Type B pancreatic cell (in vitro differentiated cells): ENCODE measurements at places on chromosomes 2 and 18. TPM values are rescaled to one million over a fixed set of nuclear protein-coding genes. Genes with fewer than 3 reads are reported as not detected.

Gene SEMA4C
- 45.5 and 58.1 TPM in 2 replicates for total RNA-seq

Gene EHBP1
- 59.2 and 60.0 TPM in 2 replicates for total RNA-seq

Gene SLC23A3
- total RNA-seq: 5.5 and 6.1 TPM in 2 replicates

Gene ANKRD36
- 9.2 and 33.3 TPM in 2 replicates for total RNA-seq

- no peak overlapping the region for H3K4me3 ChIP-seq
- H3K36me3 ChIP-seq: no peaks in the 10 kb centered on the region
- H3K27me3 ChIP-seq: peaks cover 3% of the 10 kb centered on the region
- H3K27ac ChIP-seq: no peak overlapping the region
These were observed 387.5 kb downstream of the CDH2 start for GRCh38 chr18:27789406-27789805.

- no peak overlapping the region for H3K27ac ChIP-seq
- H3K36me3 ChIP-seq: no peaks in the 10 kb centered on the region
- H3K4me3 ChIP-seq: no peak overlapping the region
- DNase-seq: no peak
These were observed 52.3 kb downstream of the CYP26B1 start for GRCh38 chr2:72095364-72095763.

DNA sequence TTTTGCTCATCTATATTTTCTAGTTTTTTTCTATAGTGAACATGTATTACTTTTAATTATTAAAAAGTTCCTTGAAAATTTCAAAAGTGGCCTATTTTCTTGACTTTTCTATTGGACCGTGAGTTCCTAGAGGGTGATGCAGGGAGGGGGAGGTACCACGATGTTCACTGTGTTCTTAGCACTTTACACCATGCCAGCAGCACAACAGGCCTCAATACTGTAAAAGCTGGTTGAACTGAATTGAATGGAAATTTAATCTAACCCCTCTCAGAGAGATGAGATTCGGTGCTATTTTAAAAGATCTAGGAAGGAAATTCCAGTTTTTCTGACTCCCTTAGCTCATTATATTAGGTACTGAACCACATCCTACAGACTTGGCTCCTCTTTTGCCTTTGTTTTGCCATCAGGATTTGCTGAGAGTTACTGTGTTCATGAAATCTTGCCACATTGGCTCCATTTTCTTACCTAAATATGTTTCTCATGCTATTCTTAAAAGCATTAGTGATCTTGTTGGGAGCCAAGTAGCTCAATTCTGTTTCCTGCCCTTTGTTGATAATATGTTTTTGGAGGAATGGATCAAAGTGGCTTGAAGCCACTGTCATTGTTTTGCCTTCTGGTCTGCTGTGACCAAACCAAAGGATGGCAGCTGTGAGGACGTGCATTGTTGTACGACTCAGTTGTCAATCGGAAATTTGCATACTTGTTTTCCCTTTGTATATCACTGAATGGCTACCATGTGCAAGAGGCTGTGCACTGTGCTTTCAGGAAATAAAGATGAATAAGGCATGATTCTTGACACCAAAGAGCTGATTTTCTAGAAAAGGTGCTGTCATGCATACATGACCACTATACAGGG, 25.3 kb downstream of the MYO1B start:
- no peak overlapping the region for H3K27ac ChIP-seq
- DNase-seq: no peak
- no peaks in the 10 kb centered on the region for H3K27me3 ChIP-seq
- no peaks in the 10 kb centered on the region for H3K36me3 ChIP-seq
- peaks cover 31% of the 10 kb centered on the region for H3K4me1 ChIP-seq

GRCh38 chr2:52659546-52659945, 1108.1 kb upstream of the CHAC2 start:
- H3K36me3 ChIP-seq: no peaks in the 10 kb centered on the region
- H3K4me3 ChIP-seq: no peak overlapping the region
- H3K4me1 ChIP-seq: no peaks in the 10 kb centered on the region
- H3K27me3 ChIP-seq: no peaks in the 10 kb centered on the region
